ENCODE measurements at places on chromosomes 4 and X.

DNA sequence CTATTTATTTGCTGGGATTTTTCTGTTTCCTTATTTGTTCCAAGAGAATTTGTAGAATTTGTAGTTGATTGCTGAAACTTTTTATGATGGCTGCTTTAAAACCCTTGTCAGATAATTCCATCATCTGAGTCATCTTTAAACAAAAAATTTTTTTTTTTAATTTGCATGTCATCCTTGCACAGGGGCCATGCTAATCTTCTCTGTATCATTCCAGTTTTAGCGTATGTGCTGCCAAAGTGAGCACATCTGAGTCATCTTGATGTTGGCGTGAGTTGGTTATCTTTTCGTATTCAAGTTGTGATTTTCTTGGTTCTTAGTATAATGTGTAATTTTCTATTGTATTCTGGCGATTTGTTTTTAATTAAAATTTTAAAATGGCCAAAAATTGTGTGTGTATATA, 18.7 kb upstream of the ZNF157 start:
- peak; percentile 2 for DNase-seq

DNA sequence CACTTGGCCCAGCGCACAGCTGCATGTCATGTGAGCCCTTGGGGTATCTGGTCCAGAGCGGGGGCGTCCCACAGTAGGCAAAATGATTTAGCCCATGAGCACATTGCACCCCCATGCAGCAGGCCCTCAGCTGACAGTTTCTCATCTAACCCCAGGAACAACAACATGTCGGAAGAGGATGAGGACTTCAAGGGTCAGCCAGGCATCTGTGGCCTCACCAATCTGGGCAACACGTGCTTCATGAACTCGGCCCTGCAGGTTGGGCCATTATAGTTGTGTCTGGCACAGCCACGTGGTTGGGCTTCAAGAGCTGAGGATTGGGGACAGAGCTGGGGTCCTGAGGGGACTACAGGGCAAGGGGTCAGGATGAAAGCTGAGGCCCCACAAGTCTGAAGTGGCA, 7.8 kb downstream of the USP11 start:
- no peak for DNase-seq

- no peak for DNase-seq
Measured at GRCh38 chr4:185730849-185731608, 81.0 kb downstream of the SORBS2 start.

- DNase-seq: no peak
Measured at GRCh38 chr4:48296365-48296764, 26.7 kb upstream of the TEC start.

- DNase-seq: no peak
Measured at GRCh38 chr4:147578051-147578476, 39.1 kb upstream of the TMEM184C start.

DNA sequence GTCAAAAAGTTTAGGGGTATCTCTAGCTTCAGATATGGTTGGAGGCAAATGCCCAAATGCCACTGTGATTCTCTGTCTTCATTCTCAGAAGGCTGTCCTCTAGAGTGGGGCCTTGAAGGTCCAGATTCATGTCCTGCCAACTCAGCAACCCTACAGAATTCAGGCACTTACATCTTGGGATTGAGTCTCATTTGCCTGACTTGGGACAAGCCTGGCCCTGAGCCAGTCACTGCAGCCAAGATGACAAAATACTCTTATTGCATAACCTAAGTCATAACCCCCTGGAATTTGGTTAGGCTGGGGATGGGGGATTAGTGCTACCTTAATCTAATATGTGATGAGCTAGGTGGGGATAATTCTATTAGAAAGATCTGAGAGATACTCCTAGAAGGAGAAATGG, 100.5 kb downstream of the AREG start:
- DNase-seq: no peak

- no peak for DNase-seq
Measured at GRCh38 chr4:80161413-80162058, 35.8 kb upstream of the PRDM8 start.

DNA sequence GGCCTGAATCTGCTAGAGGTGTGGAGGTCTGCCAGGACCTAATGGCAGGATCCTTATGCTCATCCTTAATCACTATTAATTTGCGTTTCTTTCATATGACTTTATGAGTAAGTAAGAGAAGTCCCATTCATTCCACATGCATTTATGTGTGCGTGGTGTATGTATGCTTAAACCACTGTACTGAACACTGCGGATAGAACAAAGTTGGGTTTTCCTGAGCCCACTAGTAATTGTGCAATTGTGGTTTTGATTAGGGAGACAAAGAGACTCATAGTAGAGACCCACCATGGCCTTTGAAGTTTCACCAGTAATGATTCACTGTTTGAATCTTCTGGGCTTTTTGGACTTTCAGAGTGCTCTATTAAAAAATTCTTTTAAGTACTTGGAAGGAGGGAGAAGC, 498.5 kb upstream of the DIPK2B start:
- no peak for DNase-seq

- no peak for DNase-seq
Measured at GRCh38 chrX:13091111-13091765, 46.8 kb upstream of the FAM9C start.

GRCh38 chrX:148874636-148875246, 374.3 kb downstream of the AFF2 start:
- DNase-seq: no peak

- DNase-seq: no peak
Measured at GRCh38 chr4:48205107-48205506, 64.5 kb downstream of the TEC start.

DNA sequence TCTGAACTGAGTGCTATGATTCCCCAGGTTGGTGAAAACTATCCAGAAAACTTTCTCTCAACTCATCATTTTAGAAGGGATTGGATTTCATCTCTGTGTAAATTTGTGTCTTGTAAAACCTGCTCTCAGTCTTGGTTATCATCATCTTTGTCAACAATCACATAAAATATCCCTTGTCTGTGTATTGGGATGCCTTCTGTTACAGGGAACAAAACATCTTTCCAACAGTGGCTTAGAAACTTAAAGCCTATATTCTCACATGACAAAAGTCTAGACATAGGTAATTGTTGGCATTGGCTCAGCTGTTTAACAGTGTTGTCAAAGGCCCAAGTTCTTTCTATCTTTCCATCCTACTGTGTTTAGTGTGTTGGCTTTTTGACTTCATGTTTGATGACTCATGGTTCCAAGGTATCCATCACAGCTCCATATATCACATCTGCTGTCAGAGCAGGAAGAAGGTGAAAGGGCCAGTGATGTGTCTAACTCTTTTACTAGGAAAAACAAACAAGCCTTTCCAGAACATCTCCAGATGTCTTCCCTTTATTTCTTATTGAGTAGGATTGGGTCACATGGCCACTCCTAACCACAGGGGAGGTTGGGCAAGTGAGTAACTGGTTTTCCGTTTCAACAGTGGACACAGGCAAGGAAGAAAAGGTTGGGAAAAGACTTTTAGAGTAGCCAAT, 65.0 kb downstream of the PHEX start:
- DNase-seq: no peak

- DNase-seq: no peak
Measured at GRCh38 chr4:177001271-177002175, 208.8 kb upstream of the VEGFC start.

- no peak for DNase-seq
Measured at GRCh38 chrX:38513112-38513742, 48.1 kb upstream of the TSPAN7 start.

DNA sequence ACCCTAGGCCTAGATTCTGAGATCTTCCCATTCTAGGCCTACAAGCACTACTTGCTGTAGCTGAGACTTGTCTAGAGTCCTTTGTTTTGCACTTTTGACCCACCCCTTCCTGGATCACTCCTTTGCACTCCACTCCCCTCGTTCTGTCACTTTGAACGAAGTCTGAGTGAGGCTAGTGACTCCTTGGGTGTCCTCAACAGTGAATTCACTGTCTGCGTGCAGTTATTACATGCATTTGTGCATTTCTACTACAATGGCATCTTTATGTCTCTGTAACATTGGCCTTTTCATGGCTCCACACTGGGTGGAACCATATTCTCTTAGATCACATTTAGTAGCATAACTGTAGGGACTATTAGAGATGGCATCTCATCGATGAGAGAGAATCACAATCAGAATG, 50.5 kb downstream of the OCRL start:
- DNase-seq: no peak

DNA sequence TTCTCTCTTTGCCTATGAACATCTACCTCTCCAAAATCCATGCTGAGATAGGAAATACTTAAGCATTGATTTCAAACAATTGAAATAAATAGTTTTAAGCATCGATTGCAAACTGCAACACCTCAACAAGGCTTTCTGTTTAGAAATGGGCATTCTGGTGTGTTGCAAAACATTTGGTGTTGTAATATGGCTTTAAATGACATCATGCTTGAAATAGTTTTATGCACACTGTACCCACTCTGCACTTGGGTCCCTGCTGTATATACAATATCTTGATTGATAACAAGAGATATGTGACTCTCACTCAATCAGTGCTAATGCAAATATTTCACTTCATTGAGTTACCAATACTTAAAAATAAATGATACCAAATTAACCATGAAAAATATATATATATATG, 964.9 kb upstream of the GRIA3 start:
- DNase-seq: no peak

DNA sequence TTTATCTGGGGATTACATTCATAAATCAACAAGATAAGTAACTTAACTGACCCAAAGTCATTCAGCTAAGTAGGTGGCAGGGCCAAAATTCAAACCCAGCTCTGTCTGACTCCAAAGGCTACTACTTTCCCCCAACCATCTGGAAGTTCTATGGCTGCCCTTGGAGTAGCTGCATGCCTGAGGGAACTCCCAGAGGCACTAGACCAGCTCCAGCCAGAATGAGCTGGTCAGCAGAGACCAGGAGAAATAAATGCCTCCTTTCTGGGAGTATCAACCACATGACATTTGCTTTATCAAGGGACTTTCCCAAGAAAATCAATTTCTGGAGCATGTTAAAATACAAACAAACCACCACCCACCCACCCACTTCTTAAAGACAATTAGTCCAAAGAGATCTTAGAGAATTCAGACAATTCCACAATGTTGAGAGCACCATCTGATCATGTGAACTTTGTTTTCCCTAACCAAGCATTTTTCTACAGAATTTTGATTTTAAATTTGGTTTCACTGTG, 180.5 kb downstream of the EFHC2 start:
- DNase-seq: no peak

DNA sequence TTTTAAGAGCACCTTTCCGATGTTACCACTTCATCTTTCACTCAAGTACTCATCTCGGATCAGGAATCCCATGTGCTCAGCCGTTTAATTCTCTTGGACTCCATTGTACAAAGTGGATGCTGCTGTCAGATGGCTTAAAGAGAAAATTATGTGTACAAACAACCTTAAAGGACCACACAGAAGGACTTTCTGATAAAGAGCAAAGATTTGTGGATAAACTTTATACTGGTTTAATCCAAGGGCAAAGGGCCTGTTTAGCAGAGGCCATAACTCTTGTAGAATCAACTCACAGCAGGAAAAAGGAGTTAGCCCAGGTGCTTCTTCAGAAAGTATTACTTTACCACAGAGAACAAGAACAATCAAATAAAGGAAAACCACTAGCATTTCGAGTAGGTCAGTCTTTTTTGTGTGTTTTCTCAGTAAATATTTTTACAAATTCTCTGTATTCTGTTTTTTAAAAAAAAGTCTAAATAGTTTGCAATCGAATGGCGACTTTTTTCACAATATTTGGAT, 20.1 kb downstream of the MMAA start:
- no peak for DNase-seq

- DNase-seq: no peak
Measured at GRCh38 chr4:78166622-78167021, 109.5 kb downstream of the FRAS1 start.

DNA sequence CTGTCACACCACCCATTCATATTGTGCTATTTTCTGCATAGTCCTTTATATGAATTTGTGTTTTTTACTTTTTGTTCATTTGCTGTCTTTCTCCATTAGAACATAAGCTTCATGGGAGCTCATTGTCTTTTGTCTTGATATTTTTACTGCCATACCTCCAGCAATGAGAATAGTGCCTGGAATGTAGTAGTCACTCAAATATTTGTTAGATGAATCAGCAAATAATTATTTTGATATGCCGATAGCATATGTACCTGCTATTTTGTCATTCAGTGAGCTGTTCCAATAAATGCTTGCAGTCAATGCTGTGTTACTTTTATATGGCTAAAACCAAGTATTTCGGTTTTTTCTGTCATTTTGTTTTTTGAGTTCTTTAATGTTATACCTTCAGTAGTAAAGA, 43.5 kb upstream of the SLC25A31 start:
- DNase-seq: no peak

DNA sequence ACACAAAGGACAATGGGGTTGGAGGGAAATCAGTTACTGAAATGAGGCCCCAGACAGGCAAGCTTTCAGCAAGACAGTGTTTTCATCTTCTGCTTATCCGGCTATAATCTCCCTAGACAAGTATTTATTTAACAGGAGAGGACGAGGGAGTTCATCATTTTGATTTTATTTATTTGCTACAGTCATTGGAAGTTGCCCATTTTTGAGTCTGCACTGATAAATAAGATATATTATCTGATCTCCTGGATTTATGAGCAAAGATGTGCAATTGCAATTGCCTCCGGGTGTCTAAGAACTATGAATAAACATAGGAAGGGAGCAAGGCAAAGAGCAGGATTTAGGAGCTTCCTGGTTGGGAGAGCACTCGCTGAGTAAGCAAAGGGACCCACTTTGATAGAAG, 263.2 kb upstream of the EDA2R start:
- no peak for DNase-seq

DNA sequence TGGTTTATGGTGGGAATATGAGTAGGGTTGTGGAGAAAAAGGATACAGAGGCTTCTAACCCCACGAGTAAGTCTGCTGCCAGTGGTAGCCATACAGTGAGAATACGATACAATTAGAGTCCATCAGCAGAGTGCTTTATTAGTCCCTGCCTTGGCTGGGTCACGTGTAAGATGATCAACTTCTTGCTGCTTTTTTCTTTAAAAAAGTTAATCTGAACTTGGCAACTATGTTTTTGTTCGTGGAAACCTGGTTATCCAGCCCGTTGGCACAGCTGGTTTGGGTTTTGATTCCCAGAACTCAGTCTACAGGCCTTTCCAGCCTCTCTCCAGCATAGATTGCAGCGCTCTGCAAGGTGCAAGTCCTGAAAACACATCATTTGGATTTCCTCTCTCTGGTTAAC, 53.1 kb upstream of the LSM6 start:
- no peak for DNase-seq

DNA sequence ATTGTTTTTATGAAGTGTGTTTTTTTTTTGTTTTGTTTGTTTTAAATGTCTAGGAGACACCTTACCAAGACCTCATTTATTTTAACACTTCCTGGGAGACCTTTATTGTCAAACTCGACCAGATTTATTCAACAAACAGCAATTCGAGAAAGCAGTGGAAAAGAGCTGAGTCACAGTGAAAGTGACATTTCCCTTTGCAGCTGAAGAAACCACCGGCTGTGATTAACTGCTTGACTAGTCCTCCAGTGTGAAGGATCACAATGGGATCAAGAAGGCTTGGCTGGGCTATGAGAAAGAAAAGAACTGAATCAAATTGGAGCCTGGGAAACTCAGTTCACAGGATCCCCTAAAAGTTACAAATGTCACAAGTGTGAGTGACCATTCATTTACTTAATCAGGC, 11.9 kb upstream of the ADH7 start:
- no peak for DNase-seq

- no peak for DNase-seq
Measured at GRCh38 chr4:47567511-47567910, 82.4 kb downstream of the ATP10D start.

- no peak for DNase-seq
Measured at GRCh38 chr4:952881-953573, 20.3 kb downstream of the DGKQ start.

Measured in hematopoietic multipotent progenitor cell treated with erythropoietin and hydrocortisone succinate and interleukin-3 and kit ligand, for 8 days (in vitro differentiated cells).